ENCODE measurements at places on chromosomes 1 and 21.
A peak's percentile ranks its signal among the peaks of the same experiment; 100 is the strongest.

DNA sequence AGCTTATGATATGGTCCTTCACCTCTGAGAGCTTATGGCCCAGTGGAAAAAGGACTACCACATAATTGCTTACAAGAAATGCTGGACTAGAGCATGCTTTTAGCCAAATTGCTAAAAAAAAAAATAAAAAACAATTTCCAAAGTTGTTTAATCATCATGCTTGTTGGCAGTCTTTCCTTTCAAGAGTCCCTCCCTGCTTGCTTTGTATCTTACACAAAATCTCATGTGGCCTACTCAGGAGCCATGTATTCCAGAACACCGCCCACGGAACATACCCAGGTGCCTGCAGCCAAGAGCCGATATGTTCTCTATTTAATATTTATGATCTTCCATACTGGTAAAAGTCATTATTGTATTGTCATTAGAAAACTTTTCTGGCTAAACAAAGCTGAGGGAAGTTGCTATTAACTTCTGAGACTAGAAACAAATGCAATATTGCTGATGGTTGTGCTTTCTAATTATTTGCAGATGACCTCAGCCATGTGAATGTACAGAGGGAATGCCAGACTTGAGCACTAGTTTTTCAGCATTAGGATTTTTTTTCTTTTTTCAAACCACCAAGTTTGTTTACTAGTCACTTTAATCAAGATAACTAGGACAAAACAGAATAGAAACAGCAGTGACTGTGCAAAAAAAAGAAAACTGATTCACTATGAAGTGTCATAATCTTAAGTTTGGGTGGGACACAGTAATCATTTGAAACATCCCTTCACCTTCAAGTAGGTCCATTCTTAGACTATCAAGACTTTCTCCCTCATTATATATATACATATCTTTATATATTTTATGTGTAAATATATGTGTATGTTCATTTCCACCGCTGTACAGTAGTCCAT is 129.3 kb upstream of the GORAB start:
- no peak for DNase-seq

- DNase-seq = peak; percentile 86
Measured at GRCh38 chr1:224623743-224624333, 7.7 kb downstream of the CNIH3 start.

- no peak for DNase-seq
Measured at GRCh38 chr1:10340930-10341590, 57.8 kb upstream of the PGD start.

GRCh38 chr1:76919085-76919484 is 51.8 kb downstream of the ST6GALNAC5 start:
- no peak for DNase-seq

- DNase-seq = no peak
Measured at GRCh38 chr21:38621132-38621531, 122.9 kb upstream of the ERG start.

DNA sequence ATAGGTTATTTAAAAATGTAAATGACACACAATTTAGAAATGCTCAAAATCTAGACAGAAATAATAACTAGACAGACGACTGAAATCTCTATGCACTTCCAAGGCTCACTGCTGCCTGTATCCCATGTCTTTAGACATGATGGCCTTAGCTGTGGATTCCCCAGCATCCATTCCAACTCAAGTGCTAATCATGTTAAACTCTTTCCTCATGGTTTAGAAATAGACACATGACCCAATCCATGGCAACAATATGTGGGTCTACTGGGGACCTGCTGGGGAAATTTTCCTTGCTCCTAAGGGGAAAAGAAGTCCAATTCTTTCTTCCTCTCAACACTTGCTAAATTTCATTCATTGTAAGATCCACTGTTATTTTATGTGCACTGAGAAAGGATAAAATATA is 188.5 kb downstream of the SLC45A1 start:
- DNase-seq = no peak

GRCh38 chr1:45820173-45820572 is 16.8 kb downstream of the MAST2 start:
- DNase-seq = no peak

DNA sequence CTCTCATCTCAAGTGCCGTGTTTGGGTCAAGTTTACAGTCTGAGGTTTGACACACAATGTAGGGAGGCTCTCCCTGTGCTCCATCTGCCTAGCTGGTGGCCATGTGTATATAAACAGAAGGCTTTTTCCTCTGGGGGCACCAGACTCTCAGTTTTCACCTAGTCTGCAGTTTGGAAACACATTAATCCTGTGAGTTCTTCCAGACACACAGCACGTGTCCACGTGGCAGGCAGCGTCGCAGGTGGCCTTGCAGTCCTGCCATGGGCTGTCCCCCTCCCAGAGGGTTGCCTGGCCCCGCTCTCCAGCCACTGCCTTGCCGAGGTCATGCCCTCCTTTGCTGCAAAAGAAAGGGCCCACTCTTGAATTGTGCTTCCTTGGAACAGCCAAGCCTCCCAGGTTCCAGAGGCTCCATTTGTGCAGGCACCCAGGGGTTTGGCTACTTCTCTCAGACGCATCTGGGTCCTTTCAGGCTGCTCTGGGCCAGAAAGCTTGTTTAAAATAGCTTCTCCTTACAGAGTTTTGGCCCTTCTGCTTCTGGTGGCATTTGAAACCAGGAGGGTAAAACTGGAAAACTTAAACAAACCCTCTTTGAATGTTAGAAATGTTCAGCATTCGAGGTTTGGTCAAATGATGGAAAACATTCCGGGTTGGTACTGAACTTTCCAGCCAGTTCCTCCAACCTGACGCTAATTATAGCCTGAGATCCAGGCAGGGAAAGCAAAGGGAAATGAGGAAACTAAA is 4.4 kb upstream of the RUNX1 start:
- no peak for DNase-seq

- DNase-seq = peak; percentile 30
Measured at GRCh38 chr21:45089964-45090363, 15.6 kb downstream of the ADARB1 start.

DNA sequence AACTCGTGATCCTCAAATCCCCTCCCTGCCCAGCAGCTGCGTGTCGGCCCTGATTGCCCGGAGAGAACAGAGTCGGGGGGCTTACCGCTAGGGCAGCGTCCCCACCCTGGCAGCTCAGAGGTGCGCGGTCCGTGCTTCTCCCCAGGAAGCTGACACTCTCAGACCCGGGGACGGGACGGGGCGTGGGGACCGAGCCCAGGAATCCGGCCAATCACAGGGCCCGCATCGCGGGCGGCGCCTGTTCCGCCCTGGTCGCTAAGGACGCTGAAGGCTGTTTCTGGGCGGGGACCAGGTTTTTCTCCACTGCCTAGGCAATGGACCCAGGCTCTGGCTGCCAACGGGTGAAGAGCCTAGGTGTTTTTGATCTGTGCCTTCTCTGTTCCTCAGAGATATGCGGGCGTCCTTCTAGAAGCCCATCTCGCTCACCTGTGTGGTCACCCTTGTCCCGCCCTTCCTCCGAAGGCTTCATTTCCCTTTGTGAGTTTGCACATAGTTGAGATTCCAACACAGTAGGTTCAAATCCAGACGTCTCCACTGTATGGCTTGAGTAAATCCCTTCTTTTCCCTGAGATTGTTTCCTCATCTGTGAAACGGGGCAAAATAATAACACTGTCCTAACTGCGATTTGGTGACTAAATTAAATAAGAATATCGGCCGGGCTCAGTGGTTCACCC is at the start of gene C1orf87:
Gene C1orf87 (minus strand): TSS at position 166 of the 674 bp plus-strand sequence. CDS start 1,127 bp downstream, outside the sequence.
- DNase-seq = peak; percentile 62

GRCh38 chr1:73009311-73009710 is 727.0 kb upstream of the NEGR1 start:
- DNase-seq = no peak

GRCh38 chr1:92572520-92572919 is 85.8 kb upstream of the GFI1 start:
- no peak for DNase-seq

DNA sequence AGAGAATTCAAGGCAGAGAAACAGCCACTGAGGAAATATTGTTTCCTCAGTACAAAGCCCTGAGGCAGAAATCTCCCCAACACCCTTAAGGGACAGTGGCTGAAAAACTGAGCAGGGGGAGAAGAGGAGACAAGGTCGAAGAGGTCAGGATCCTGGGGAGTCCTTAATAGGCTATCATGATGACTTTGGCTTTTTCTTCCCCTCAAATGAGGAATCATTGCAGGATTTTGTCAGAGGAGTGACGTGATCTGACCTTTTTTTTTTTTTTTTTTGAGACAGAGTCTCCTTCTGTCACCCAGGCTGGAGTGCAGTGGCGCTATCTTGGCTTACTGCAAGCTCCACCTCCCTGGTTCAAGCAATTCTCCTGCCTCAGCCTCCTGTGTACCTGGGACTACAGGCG is 10.2 kb downstream of the MAP7D1 start:
- no peak for DNase-seq

- DNase-seq = no peak
Measured at GRCh38 chr1:230231774-230232145, 164.7 kb downstream of the GALNT2 start.

DNA sequence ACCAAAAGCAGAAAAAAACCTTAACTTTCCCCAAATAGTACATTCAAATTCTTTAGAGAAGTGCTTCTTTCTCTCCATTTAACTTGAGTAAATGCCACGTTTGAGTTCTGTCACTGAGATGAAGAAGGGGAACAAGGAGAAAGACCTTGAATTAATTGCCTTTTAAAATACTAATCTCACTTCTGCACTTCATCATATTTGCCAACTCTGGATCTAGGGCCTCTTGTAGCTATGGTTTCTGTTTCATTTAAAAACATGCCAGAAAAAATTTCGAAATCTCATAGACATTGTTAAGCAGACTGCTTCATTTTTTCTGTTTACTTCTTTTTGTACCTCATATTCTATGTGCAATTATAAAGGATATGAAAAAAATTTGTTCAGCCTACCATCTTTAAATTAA is 24.6 kb downstream of the MIXL1 start:
- peak; percentile 25 for DNase-seq

DNA sequence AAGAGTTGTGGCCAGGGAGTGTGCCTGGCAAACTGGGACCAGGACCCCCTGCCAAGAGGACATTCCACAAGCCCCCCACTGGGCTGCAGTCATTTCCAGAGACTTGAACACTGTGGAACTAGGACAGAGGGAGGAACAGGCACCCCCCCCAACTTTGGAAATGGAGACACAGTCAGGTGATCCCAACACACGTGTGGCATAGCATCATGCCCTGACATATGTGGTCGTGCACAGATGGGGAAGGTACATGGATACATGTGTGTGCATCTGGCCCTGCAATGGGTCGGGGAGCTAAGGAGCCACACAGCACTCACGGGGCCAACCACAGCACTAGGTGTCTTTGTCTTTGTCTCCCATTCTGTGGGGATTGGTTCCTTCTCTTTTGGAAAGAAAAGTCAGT is 6.6 kb upstream of the TFF3 start:
- no peak for DNase-seq

GRCh38 chr21:17455028-17455353 is 57.9 kb upstream of the CXADR start:
- no peak for DNase-seq

Measured in hematopoietic multipotent progenitor cell treated with erythropoietin and hydrocortisone succinate and interleukin-3 and kit ligand, for 6 days (in vitro differentiated cells).